Stimulated activated naive B cell treated with anti-CD40 and anti-IgM and Interleukin-4, amounts not matched to agents 10 μg/mL and 1 μg/mL and 100 μg/mL, for 72 hours (primary cell): ENCODE measurements at places on chromosomes 2 and 18.

GRCh38 chr2:196108604-196109003 is 40.0 kb upstream of the DNAH7 start:
- H3K36me3 ChIP-seq: peaks cover 9% of the 10 kb centered on the region
- H3K4me3 ChIP-seq: peak overlapping the region; percentile 77
- no peaks in the 10 kb centered on the region for H3K27me3 ChIP-seq
- peak overlapping the region; percentile 93 for H3K27ac ChIP-seq

DNA sequence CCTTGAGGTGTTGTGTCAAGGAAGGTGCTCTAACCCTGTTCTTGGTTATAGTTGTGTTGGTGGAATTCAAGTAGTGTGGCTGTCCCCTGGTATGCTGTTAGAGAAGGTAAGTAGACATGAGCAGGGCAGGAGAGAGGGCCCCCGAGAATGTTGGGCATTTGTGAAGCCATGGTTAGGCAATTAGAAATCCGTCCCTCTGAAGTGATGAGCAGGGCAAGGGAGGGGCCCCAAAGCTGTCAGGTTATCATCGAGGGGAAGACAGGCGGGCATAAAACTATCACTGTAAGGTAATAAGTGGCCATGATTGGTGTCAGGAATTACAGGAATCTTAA is 5.2 kb downstream of the XRCC5 start:
- H3K27me3 ChIP-seq: no peaks in the 10 kb centered on the region
- peak overlapping the region; percentile 82 for H3K4me3 ChIP-seq
- peaks cover 53% of the 10 kb centered on the region for H3K36me3 ChIP-seq
- no peak for DNase-seq
- H3K4me1 ChIP-seq: peaks cover 70% of the 10 kb centered on the region

DNA sequence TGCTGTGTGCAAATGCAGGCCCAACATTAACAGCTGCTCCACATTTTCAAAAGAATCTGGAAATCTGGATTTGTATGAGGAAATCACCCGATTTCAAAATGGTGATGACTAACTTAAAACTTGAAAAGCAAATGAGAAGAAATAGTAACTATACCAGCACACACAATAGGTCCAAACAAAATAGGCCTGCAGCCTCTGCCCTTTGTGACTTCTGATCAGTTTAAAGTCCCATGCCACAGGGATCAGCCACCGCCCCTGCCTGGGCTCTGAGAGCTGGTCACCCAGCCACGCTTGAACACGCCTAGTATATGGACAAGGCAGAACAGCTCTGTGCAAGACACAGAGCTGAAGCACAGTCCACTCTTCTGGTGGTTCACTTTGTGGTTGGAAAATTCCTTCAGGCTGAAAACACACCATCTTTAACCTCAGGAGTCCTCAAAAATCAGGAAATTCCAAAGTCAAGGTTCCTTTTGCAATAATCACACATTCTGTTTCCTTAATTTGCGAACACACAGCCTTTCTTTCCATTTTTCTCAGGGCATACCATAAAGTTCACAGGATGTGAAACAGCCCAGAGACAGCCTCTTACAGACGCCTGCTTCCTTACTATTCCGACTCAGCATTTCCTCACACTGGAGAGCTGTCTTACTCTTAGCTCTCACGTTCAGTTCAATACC is 150.1 kb upstream of the RIOK3 start:
- no peak overlapping the region for H3K4me3 ChIP-seq
- DNase-seq: no peak
- H3K4me1 ChIP-seq: peaks cover 5% of the 10 kb centered on the region
- H3K36me3 ChIP-seq: peaks cover 32% of the 10 kb centered on the region
- H3K27me3 ChIP-seq: no peaks in the 10 kb centered on the region

GRCh38 chr18:33802955-33803354 is 224.9 kb downstream of the ASXL3 start:
- no peak overlapping the region for H3K27ac ChIP-seq
- H3K27me3 ChIP-seq: no peaks in the 10 kb centered on the region
- no peak for DNase-seq

- peaks cover 34% of the 10 kb centered on the region for H3K4me1 ChIP-seq
- peak; percentile 50 for DNase-seq
- H3K27me3 ChIP-seq: no peaks in the 10 kb centered on the region
- H3K4me3 ChIP-seq: peak overlapping the region; percentile 29
- peaks cover 42% of the 10 kb centered on the region for H3K36me3 ChIP-seq
These were observed 60.9 kb downstream of the HDAC4 start for GRCh38 chr2:239339726-239340601.

DNA sequence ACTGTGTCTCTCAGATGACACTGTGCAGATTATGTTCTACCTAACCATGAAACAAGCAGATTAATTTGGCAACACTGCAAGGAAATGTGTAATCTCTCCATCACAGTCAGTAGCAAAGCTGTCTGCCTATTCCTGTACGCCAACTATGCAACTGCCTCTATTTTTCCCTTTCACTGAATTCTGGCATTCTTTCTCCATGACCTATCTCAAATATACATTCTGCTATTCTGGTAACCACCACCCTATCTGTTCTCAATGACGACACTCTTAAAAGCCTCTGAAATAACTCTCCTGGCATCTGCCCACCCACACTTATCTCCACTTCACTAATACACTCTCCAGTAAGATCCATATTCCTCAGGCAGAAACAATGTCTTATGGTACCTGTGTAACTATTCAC is 78.7 kb downstream of the ABCA12 start:
- no peak overlapping the region for H3K27ac ChIP-seq
- DNase-seq: no peak
- no peak overlapping the region for H3K4me3 ChIP-seq
- H3K36me3 ChIP-seq: no peaks in the 10 kb centered on the region
- H3K4me1 ChIP-seq: no peaks in the 10 kb centered on the region

- H3K27ac ChIP-seq: no peak overlapping the region
- no peak for DNase-seq
- no peaks in the 10 kb centered on the region for H3K27me3 ChIP-seq
- H3K4me1 ChIP-seq: no peaks in the 10 kb centered on the region
- H3K4me3 ChIP-seq: no peak overlapping the region
- no peaks in the 10 kb centered on the region for H3K36me3 ChIP-seq
These were observed 128.1 kb downstream of the ANTXR1 start for GRCh38 chr2:69141061-69141460.

DNA sequence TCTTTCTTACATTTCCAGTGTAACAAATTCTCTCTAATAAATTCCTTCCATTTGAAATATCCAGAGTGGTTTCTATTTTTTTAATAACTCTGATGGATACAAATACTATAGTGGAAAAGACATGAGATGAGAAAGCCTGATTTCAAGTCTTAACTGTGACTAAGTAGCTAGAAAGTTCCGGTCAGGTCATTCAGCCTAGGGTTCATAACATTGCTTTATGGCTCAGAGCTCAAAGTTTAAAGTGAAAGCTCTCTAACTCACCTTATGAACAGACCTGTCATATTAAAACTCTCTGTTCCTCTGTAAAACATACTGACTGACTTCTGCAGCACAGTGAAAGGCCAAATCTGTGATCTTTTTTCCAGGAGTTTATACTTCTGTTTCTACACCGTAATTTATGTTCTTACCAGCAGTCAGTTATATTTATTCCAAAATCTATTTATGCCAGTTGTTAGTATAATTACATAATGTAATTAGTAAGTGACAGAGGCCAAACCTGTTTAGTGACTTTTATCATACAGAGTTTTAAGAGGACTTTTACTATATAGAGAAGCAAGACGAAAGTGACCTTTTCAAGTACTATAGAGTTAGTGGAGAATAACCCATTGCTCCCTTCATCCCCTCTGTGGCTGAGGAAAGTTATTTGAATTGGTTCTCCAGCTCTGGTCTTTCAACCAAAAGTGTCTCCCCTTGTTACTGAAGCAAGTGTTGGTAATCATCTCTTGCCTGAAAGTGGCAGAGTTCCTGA is 118.8 kb upstream of the PDE1A start:
- H3K4me3 ChIP-seq: no peak overlapping the region
- no peak overlapping the region for H3K27ac ChIP-seq

DNA sequence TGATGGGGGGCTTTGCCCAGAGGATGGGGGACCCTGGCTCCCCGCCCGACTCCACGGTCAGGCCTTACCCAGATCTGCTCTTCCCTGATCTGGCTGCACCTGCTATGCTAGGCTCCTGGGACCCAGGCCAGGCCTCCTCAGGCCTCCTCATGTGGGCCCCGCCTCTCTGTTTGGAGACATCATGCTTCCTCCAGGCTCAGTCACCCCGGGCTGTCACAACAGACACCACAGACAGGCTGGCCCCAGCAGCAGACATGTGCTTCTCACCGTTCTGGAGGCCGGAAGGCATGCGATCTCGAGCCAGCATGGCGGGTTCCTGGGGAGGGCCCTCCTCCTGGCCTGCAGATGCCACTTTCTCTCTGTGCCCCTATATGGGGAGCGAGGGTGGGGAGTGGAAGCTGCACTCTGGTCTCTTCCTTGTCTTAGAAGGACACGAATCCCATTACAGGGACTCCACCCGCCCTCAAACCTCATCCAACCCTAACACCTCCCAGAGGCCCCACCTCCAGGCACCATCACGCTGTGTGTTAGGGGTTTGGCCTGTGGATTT is 10.8 kb upstream of the NEU4 start:
- no peak overlapping the region for H3K4me3 ChIP-seq
- peaks cover 4% of the 10 kb centered on the region for H3K27me3 ChIP-seq
- no peak for DNase-seq
- no peak overlapping the region for H3K27ac ChIP-seq
- no peaks in the 10 kb centered on the region for H3K36me3 ChIP-seq

DNA sequence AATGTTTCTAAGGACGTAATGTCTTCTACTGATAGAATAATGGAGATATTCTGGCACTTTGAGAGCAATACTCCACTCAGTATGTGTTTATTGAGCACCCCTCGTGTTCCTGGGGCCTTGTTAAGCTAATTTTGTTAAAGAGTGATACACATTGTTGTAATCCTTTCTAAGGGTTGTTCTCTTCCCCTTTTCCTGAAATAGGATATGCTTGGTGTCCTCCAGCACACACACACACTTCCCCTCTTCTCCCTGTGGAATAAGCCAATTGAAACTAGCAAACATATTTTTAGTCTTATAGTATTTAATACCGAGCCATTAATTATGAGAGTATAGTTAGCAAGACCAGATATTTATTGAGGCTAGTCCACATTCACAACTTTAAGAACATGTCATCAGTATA is 114.1 kb downstream of the CRIM1 start:
- peaks cover 35% of the 10 kb centered on the region for H3K36me3 ChIP-seq
- no peaks in the 10 kb centered on the region for H3K27me3 ChIP-seq
- H3K27ac ChIP-seq: no peak overlapping the region
- H3K4me3 ChIP-seq: no peak overlapping the region
- H3K4me1 ChIP-seq: peaks cover 14% of the 10 kb centered on the region
- no peak for DNase-seq

GRCh38 chr2:216700088-216700567 is 4.8 kb upstream of the IGFBP5 start:
- H3K4me1 ChIP-seq: no peaks in the 10 kb centered on the region
- peaks cover 13% of the 10 kb centered on the region for H3K27me3 ChIP-seq
- DNase-seq: no peak
- H3K36me3 ChIP-seq: no peaks in the 10 kb centered on the region
- no peak overlapping the region for H3K27ac ChIP-seq

GRCh38 chr2:28311660-28312249 is 80.9 kb upstream of the FOSL2 start:
- no peak overlapping the region for H3K4me3 ChIP-seq
- H3K36me3 ChIP-seq: peaks cover 26% of the 10 kb centered on the region
- peaks cover 5% of the 10 kb centered on the region for H3K4me1 ChIP-seq
- no peaks in the 10 kb centered on the region for H3K27me3 ChIP-seq
- DNase-seq: no peak
- H3K27ac ChIP-seq: no peak overlapping the region

DNA sequence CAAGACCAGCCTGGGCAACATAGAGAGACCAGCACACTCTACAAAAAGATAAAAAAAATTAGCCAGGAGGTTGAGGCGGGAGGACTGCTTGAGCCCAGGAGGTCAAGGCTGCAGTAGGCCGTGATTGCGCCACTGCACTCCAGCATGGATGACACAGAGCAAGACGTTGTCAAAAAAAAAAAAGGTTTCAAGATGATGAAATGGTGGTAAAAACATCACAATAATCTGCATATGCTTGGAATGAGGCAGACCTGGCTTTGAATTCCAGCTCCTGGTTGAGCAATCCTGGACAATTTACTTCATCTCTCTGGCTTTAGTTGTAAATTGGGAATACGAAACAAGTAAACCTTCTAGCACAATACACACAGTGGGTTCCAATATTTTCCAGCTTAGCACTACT is 24.1 kb downstream of the USP40 start:
- H3K27me3 ChIP-seq: no peaks in the 10 kb centered on the region
- H3K36me3 ChIP-seq: peaks cover 52% of the 10 kb centered on the region
- H3K4me3 ChIP-seq: no peak overlapping the region
- H3K4me1 ChIP-seq: peaks cover 10% of the 10 kb centered on the region
- no peak overlapping the region for H3K27ac ChIP-seq

GRCh38 chr2:31108561-31109286 is 29.5 kb downstream of the GALNT14 start:
- no peak overlapping the region for H3K27ac ChIP-seq
- no peak overlapping the region for H3K4me3 ChIP-seq
- DNase-seq: no peak
- no peaks in the 10 kb centered on the region for H3K36me3 ChIP-seq

GRCh38 chr2:101387151-101387834 is at the start of gene CREG2:
TSS of gene CREG2 (minus strand) at chr2:101387503. CDS start at chr2:101387457, 46 bp downstream.
- no peak within 1 kb of the TSS for H3K27ac ChIP-seq
- DNase-seq: peak; percentile 33
- H3K4me1 ChIP-seq: peaks cover 6% of the 10 kb centered on the region
- no peaks in the 10 kb centered on the region for H3K36me3 ChIP-seq

DNA sequence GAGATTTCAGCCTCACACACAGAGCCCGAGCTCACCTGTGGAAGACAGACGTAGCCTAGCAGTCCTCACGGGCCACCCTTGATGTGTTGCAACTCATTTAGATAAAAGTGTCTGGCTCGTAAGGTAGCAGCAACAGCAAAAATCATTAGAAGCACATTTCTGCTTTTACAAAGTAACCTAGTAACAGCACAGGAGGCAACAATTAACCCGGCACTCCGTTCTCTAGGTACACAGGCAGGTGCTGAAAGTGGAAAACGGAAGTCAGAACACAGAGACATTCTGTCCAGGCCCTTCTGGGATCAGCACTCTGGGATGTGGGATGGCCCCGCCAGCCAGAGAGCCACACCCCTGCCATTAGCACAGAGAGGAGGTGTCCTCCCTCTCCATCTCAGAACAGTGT is 99.3 kb downstream of the KLHL29 start:
- H3K27ac ChIP-seq: no peak overlapping the region
- peaks cover 5% of the 10 kb centered on the region for H3K4me1 ChIP-seq
- H3K27me3 ChIP-seq: peaks cover 13% of the 10 kb centered on the region
- H3K36me3 ChIP-seq: no peaks in the 10 kb centered on the region
- no peak for DNase-seq
